Stimulated activated CD4-positive, alpha-beta T cell treated with anti-CD3 and anti-CD28 coated beads, Interleukin-1b, Interleukin-23, amount 100 ng/mL, for 24 hours (primary cell): ENCODE measurements at places on chromosomes 4 and X.

DNA sequence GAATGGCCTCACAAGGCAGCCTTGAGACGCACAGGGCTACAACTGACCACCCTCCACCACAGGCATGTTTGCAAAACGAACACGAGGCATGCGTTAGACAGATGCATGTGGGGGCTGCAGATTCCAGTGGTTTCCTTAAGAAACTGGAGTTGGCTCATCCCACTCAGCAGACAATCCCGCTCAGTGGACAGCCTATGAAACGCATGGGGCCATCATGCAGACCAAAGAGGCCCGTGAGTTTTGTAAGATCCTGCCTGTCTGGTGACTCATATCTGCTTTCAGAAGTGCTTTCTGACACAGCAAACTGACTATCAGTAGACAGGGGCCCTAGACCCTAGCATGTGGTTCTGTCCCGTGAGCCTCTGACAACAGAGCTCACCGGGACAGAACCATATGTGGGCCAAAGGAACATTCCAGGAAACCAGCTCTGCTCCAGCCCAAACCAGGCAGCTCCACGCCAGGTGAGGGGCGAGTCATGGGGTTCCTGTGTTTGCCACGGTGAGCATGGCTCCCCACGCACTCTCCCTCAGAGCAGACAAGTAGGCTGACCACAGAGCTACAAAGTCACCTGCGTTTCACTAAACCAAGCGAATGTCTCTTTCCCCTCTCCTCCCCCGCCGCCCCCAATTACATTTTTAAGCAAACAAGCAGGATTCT, 74.4 kb downstream of the MTMR1 start:
- DNase-seq, result no peak

DNA sequence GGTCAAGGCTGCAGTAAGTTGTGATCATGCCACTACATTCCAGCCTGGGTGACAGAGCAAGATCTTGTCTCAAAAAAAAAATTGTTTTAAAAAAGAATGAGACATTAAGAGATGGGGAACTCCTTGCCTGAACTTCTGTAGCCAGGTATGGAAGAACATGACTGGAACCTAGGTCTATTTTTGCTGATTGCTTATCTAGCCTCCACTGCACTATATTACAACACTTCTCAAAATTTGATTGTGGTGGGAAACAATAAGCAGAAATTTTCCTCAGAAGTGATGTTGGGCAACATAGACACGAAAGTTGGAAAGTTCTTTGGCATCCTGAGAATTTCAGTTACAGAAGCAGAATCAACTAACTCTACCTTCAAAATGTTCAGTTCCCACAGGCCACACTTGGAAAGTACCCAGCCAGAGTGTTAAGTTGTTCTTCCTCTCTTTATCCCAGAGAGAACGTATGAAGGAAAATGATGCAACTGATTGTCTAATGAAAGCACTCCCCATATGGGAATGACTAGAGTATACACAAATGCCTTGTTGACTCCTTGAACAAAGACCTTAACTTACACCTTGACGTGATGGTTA, 50.0 kb downstream of the LUZP4 start:
- no peak for DNase-seq

DNA sequence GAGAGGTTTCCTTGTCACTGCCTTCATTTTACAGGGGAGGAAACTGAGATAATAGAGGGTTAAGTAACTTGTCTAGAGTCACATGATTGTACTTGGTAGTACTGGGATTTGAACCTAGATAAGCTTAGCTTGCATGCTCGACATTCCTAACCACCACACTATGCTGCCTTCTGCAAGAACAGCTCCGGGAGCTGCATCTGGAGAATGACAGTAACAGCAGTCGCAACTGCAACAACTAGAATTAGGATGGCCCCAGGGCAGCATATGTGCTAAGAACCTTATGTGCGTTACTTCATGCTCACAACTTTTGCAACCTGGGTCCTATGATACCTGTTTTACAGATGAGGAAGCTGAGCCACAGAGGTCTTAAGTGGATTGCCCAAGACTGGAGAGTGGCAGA, 89.5 kb upstream of the LCORL start:
- DNase-seq, result no peak

DNA sequence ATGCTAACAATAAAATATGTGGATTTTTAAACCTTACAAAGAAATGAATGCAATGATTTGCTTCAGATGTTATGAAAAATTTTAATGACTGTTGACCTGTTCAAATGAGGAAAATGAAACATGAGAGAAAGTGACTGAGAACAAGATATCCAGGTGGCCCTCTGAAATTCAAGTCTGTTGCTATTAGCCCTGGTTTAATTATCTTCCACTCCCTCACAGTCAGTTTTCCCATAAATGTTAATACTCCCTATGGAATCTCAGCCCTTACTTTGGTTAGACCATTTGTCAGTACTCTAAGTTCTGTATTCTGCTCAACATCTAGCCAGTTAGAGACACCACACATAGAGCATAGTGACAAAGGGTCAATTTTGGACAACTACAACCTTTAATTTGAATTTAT, 327.8 kb downstream of the PDGFC start:
- DNase-seq, result no peak
